Cardiac septum (tissue), 1 donor: ENCODE measurements at places on chromosomes 5 and 9. TPM values are rescaled to one million over a fixed set of nuclear protein-coding genes. Genes with fewer than 3 reads are reported as not detected.

Gene PAEP
- not detected for total RNA-seq

Gene LPAR1
- total RNA-seq = 10.6 TPM

Gene IFNB1
- not detected for total RNA-seq

Gene CCDC180
- 2.2 TPM for total RNA-seq

Gene CCL28
- 0.46 TPM for total RNA-seq

Gene CCNI2
- total RNA-seq = not detected

Gene PRUNE2
- 19.9 TPM for total RNA-seq

Gene MCIDAS
- total RNA-seq = not detected
